GM12865 (cell line): ENCODE measurements at places on chromosomes 16 and 17.
A peak's percentile ranks its signal among the peaks of the same experiment; 100 is the strongest.

DNA sequence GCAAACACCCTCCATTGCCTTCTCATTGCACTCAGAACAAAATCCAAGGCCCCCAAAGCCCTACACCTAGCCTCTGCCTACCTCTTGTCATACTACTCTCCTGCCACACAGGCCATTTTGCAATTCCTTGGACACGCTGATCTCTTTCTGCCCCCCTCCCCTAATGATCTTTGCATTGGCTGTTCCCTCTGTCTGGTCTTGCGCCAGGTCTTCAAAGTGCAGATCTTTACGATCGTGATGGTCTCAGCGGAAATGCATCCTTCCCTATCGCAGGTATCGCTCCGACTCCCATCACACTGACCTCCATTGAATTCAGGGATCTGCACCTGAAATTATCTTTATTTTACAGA is 777 bp upstream of the MOSMO start:
- DNase-seq: no peak

- DNase-seq: no peak
These were observed 216.0 kb downstream of the ZNF423 start for GRCh38 chr16:49639739-49640431.

GRCh38 chr17:71430281-71430680 is 690.5 kb upstream of the SOX9 start:
- DNase-seq: no peak

DNA sequence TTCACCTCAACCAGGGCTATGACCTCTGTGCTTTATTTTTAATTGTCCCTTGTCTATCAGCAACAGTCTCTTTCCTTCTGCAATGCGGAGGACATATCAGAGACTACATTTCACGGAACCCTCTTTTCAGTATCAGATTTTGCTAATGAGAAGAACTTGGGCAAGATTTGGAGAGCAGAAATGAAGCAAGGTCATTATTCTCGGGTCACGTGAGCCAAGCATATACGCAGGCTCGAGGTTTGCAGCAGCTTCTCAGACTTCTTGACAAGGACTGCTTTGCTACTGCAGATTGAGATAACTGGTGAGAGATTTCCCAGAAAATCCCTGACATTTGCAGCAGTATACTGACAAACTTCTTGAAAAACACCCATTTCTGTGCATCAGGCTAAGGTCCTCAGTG is 30.4 kb downstream of the ABCA10 start:
- no peak for DNase-seq

- no peak for DNase-seq
These were observed 118.0 kb upstream of the PLCG2 start for GRCh38 chr16:81661082-81661481.

DNA sequence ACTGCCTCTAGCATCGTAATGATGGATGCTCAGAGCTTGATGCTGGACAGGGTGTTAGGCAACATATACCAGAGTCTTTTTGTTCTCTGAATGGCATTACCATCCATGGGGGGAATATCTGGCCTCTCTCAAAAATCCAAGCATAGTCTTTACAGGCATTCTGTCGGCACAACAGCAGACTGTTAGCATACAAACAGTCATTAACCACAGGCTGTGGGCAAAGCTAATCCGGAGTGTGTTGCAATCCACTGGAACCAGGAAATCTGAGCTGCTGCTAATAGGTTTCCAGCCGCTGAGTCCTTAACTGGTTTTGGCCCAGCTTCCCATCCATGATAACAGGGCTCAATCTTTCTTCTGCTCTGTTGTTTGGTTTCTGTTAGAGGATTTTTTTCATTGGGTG is 371.9 kb downstream of the HS3ST3B1 start:
- no peak for DNase-seq

GRCh38 chr17:58368860-58369213 is 16.8 kb upstream of the SUPT4H1 start:
- no peak for DNase-seq

DNA sequence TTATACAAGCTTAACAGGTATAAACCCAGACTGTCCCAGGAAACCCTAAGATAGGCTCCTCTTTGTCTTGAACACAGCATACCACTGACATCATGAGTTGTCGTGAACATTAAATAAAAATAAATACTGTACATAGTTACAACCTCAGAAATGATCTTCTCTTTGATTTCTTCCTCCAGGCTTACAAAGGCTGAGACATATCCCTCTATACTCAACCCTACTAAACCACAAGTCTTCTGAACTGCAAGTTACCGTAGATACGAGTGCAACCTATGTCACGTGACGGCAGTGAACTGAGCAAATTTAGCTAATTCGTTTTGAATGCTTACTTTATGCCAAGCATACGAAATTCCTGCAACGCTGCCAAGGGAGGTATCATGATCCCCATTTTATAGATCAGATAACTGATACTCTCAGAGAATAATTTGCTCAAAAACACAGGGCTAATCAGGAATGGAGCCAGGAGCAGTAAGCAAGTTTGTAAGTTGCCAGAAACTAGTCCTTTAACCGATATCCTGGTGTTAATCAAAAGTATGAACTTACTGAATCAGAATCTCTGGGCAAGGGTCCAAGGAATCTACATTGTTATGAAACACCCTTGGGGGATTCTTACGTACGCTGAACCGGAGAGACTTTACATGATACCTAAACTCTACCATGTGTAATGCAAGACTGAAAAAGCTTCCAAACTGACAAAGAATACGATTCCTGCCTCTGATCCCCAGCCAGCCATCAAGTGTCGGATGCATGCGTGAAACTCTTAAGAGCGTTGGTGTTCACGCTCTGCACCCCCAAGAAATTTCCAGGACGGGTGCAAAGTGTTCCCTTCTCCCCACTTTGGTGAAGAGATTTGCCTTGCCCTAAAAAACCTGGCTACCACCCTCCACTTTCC is 106.2 kb downstream of the XYLT1 start:
- no peak for DNase-seq

- no peak for DNase-seq
These were observed 320.8 kb downstream of the FOXL1 start for GRCh38 chr16:86899151-86899550.

- DNase-seq: no peak
These were observed 14.8 kb upstream of the CDH11 start for GRCh38 chr16:65136681-65137080.

- peak; percentile 70 for DNase-seq
These were observed 8.6 kb downstream of the ZNRF1 start for GRCh38 chr16:75007443-75007842.

DNA sequence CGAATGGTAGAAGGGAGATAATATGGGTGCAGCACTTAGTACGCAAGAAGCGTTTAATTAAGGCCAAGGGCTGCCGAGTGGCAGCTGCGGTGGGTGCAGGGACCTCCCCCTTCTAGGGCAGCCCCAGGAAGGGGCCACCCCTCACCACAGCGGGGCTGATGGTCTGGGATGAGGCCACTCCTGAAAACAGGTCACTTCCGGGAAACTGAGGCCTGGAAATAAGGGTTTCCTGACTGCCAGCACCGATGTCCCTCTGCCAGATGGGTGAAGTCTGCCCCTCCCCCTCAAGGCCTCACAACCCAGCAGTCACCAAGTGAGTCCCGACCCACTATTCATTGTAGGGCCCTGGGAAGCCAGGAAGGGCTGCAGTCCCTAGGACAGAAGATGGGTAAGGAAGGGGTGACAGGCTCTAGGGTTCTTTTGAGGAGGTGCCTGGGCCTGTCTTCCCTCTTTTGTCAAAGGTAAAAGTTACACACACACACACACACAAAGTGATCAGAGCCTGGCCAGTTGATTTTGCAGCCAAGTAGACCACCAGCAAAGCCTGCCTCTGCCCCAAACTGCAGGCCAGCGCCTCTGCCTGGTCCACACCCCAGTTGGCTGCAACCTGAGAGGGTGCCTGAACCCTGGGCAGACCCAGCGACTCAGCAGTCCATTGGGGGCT is 12.5 kb downstream of the SREBF1 start:
- DNase-seq: peak; percentile 38

GRCh38 chr17:77826132-77826873 is 132.2 kb upstream of the TNRC6C start:
- DNase-seq: no peak

DNA sequence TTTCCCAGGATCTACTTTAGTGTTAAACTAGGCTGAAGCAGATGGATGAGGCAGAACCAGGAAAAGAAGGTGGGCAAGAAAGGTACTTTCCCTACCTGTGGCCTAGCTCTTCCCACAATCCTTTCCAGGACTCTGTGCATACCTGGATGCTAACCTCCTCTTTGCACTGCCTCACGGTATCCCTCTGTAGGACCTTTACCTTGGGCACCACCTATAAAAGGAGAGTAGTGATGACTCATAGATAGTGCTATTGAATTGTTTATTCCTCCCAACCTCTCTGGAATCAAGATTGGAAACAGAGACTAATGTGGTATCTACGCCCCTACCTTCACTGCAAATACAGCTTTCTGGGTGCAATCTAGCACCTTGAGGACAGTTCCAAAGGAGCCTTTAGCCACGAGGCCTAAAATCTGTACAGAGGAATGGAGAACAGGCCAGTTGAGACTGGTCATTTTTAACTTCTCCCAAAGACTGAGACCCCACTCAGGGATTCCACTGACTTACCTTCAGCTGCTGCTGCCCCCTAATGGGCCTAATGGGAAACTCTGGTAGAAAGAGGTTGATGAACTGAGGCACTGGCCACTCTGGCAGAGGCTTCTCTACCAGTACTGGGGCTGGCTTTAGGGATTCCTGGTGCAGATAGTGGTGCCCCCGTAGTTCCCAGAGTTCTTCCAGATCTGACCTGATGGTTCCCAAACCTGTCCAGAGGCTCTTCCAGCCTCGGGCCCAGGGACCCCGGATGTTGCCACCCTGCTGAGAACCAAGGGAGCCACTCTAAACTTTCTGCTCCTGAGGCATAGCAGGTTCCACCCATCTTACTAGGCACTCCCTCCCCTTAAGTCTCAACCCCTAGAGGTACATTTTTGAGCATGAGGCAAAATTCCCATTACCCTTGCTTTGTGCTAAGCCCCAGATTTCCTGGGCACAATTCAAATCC is 781 bp downstream of the RSKR start:
- peak; percentile 45 for DNase-seq
